Muscle of leg (tissue), 16 donors: ENCODE measurements at places on chromosomes 7 and 10. TPM values are rescaled to one million over a fixed set of nuclear protein-coding genes. Genes with fewer than 3 reads are reported as not detected.
A peak's percentile ranks its signal among the peaks of the same experiment; 100 is the strongest.

DNA sequence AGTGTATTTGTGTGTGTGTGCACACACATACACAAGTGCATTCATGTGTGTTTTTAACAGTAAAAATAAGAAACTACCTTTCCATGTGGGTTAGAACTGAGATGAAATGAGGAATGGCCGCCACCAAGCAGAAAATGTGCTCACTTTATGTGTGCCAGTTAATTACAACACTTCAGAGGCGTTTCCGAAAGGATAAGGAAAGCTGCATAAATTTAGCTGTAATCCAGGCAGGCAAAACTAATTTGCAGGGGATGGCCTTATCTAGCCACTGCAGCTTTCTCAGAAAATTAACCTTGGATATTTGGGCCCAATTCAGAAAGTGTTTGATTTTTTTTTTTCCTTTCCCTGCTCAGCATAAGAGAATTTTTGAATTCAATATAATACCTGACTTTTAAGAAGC, 328.8 kb upstream of the PHF14 start:
- DNase-seq: no peak

GRCh38 chr7:149870274-149870673, 3.5 kb upstream of the ATP6V0E2 start:
- no peak for DNase-seq

DNA sequence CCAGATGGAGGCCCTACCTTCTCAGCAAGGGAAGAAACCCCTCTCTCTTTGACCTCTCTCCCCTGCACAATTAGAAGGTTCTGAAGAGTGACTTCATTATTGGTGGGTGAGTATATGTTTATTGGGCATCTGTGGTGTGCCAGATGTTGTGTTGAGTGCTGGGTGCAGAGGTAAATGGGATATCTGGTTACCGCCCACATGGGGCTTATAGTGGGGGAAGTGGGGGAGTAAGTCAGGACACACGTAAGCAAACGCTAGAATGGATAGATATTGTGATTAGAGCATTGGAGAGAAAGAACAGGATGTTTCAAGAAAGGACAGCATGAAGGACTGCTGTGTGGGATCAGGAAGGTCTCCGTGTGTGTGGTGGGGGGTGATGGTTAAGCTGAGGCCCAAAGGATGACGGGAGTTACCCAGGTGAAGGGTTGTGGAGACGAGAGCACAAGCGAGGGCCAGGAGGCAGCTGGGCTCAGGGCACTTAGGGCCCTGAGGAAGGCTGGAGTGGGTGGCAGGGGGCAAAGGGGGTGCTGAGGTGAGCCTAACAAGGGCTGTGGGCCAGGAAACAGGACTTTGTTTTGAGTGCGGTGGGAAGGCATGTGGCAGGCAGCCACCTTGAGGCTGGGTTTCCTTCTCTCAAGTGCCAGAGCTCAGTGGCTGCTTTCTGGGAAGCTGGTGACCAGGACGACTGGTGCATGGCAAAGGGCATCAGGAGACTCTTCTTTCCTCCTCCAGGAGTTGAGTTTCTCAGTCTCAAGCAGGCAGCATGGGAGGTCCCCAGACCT, 299.9 kb downstream of the RPS24 start:
- DNase-seq: no peak

DNA sequence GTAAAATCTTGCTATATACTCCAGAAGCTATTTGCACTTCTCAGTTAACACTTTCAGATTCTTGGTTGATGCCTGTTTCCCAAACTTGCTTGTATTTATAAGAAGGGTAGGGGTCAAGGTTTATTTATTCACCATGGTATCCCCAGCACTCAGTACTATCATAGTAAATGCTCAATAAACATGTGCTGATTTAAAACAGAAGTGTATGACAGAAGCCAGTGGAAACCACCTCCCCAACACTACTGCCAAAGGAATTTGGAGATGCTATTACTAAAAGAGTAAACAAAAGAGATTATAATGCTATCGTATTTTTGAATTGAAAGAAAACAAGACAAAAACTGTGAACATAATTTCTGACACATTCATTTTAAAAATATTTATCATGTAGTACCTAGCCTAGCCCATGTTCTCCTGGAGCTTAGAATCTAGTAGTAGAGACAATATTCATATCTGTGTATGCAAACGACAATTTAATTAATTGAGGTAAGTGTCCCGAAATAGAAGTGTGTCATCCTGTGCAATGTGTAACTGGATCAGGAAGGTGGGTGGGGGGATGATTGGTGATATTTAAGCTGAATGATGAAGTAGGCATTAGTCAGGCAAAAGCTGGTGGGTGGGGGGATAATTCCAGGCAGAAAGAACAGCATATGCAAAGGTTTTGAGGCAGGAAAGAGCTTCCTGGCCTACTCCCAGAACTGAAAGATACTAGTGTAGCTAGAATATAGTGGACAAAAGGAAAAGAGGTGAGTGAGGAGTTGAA, 77.5 kb downstream of the HGF start:
- no peak for DNase-seq

GRCh38 chr10:85596389-85596788, 770.2 kb downstream of the GRID1 start:
- no peak for DNase-seq

DNA sequence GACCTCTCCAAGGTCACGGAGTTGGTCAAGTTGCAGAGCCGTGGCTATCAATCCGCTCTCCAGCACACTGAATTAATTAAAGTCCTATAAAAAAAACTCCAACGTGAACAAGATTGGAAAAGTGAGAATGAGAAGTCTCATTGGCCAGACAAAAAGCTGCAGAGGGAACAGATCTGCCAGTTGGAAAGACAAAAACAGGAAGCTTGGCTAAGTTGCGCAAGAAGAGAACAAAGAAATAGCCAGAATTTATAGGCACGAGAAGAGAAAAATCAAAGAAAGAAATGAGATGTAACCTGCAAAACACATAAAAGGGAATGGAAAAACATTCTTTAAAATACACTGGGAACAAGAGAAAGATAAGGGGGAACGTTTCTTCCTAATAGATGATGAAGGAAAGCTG, 45.7 kb upstream of the CRTAC1 start:
- DNase-seq: no peak

- DNase-seq: peak; percentile 70
These were observed 688.5 kb downstream of the PARD3 start for GRCh38 chr10:34126371-34127151.

GRCh38 chr10:53379956-53380355, 607.4 kb upstream of the MBL2 start:
- no peak for DNase-seq

DNA sequence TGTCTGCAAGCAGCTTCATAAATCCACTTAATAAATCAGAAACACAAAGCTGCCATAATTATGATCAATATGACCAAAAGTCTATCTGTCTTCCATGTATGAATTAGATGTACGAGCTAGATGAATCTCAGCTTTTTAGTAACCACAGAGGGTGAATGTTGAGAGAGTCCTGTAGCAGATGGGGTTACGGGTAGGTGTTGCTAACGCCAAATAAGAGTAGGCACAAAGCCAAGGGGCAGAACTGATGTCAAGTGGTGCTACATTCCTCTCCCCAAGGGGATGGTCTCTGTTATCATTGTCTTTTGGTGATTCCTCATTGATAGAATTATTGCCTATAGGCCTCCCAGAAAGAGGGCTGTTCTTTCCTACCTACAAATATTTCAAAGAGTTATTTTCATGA, 257.8 kb downstream of the PCLO start:
- DNase-seq: no peak

DNA sequence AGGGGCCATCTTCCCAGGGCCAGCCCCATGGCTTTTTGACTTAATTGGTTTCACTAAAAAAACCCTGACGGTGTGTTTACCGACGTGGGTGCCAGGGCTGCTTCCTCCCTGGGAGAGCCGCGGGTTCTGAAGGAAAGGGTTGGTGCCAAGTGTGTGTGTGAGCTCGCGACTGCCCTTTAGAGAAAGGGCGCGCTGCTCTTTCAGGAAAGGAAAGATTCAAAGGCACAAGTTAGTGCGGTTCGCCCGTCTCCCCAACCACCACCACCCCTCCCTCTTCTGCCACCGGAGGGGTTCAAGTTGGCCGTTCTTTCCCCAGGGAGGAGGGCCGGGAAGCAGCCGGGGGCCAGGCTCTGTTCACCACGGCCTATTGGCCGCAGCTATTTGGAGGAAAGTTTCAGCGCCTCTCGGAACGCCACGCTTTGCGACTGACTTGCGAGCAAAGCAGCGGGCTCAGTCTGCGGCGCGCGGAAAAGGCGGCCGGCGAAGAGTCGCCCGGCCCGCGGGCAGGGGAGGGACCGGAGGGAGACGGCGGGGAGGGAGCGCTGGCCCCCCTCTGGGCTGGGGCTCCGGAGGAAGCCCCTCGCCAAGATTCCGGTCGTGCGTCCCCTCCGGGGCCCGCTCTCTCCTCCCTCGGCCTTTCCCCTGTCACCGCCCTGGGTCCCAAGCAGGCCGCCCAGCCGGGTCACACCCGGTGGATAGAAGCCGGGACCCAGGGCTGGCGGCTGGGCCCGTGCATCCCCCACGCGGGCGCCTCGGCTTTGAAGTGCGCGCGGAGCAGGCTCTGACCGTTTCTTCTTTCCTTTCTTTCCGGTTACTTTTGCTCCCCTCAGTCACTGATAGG, 165.9 kb upstream of the PPP1R3A start:
- peak; percentile 71 for DNase-seq

- DNase-seq: no peak
These were observed 4.5 kb upstream of the GRID1 start for GRCh38 chr10:86371116-86371515.

- peak; percentile 84 for DNase-seq
These were observed 48.1 kb downstream of the FAM241B start for GRCh38 chr10:69677985-69678654.

- no peak for DNase-seq
These were observed 44.7 kb upstream of the MXI1 start for GRCh38 chr10:110162741-110163145.

Gene MUC12
- 0.80 TPM for polyA plus RNA-seq

Gene ABHD11
- 13.0 TPM for polyA plus RNA-seq

Gene FAM25G
- polyA plus RNA-seq: not detected

Gene PAXIP1
- polyA plus RNA-seq: 11.0 TPM

Gene CRHR2
- 3.5 TPM for polyA plus RNA-seq
